ENCODE measurements at places on chromosomes 12 and 14. TPM values are rescaled to one million over a fixed set of nuclear protein-coding genes. Genes with fewer than 3 reads are reported as not detected.

CHGA gene
- total RNA-seq: 0.29 TPM

SLC7A7 gene
- total RNA-seq: 72.7 TPM

ARHGAP5 gene
- 134 TPM for total RNA-seq

PLEKHD1 gene
- 0.06 TPM for total RNA-seq

DPF3 gene
- total RNA-seq: 4.5 TPM

RTN1 gene
- 46.0 TPM for total RNA-seq

PROX2 gene
- 0.06 TPM for total RNA-seq

ERO1A gene
- 74.6 TPM for total RNA-seq

PRB3 gene
- total RNA-seq: not detected

PLXNC1 gene
- 17.6 TPM for total RNA-seq

INHBE gene
- total RNA-seq: 0.58 TPM

EID3 gene
- total RNA-seq: 3.9 TPM

SLC6A15 gene
- total RNA-seq: 0.12 TPM

PPP1R12A gene
- 136 TPM for total RNA-seq

ZNF740 gene
- total RNA-seq: 40.4 TPM

GON7 gene
- 12.3 TPM for total RNA-seq

FSCB gene
- not detected for total RNA-seq

GPR84 gene
- 1.8 TPM for total RNA-seq

KRT74 gene
- not detected for total RNA-seq

PYGL gene
- total RNA-seq: 11.2 TPM

TC2N gene
- 104 TPM for total RNA-seq

CLEC7A gene
- total RNA-seq: 10.8 TPM

IFI27 gene
- total RNA-seq: 478 TPM

MYF5 gene
- total RNA-seq: not detected

TEX52 gene
- total RNA-seq: not detected

ELK3 gene
- total RNA-seq: 18.6 TPM

KLHL42 gene
- total RNA-seq: 37.2 TPM

FGD4 gene
- 75.6 TPM for total RNA-seq

NRL gene
- total RNA-seq: 2.8 TPM

RPL41 gene
- total RNA-seq: 2,534 TPM

HNF1A gene
- total RNA-seq: 12.0 TPM

KLHDC1 gene
- 5.2 TPM for total RNA-seq

SIRT4 gene
- total RNA-seq: 3.8 TPM

CAPZA3 gene
- 0.20 TPM for total RNA-seq

KCNA5 gene
- 1.4 TPM for total RNA-seq

ATP23 gene
- total RNA-seq: 5.2 TPM

KRT77 gene
- total RNA-seq: not detected

FLRT2 gene
- 20.5 TPM for total RNA-seq

OR6C1 gene
- total RNA-seq: not detected

KRT6C gene
- not detected for total RNA-seq

PFDN5 gene
- total RNA-seq: 420 TPM

TAS2R7 gene
- total RNA-seq: not detected

CCDC184 gene
- total RNA-seq: 5.2 TPM

TOMM20L gene
- not detected for total RNA-seq

RPGRIP1 gene
- 0.49 TPM for total RNA-seq

FBXW8 gene
- 11.7 TPM for total RNA-seq

PIWIL1 gene
- total RNA-seq: 0.12 TPM

LDHB gene
- total RNA-seq: 563 TPM

SLC25A29 gene
- total RNA-seq: 165 TPM

NR1H4 gene
- total RNA-seq: 45.8 TPM

LMO3 gene
- total RNA-seq: 8.1 TPM

TMEM52B gene
- 0.86 TPM for total RNA-seq

DENND5B gene
- 13.7 TPM for total RNA-seq

ANO2 gene
- 2.5 TPM for total RNA-seq

LRIG3 gene
- 50.8 TPM for total RNA-seq

PGAM5 gene
- 31.3 TPM for total RNA-seq

LBHD2 gene
- 0.60 TPM for total RNA-seq

All from mucosa of gallbladder (tissue), 1 donor.